ENCODE measurements at places on chromosomes 12 and 14.
A peak's percentile ranks its signal among the peaks of the same experiment; 100 is the strongest.

DNA sequence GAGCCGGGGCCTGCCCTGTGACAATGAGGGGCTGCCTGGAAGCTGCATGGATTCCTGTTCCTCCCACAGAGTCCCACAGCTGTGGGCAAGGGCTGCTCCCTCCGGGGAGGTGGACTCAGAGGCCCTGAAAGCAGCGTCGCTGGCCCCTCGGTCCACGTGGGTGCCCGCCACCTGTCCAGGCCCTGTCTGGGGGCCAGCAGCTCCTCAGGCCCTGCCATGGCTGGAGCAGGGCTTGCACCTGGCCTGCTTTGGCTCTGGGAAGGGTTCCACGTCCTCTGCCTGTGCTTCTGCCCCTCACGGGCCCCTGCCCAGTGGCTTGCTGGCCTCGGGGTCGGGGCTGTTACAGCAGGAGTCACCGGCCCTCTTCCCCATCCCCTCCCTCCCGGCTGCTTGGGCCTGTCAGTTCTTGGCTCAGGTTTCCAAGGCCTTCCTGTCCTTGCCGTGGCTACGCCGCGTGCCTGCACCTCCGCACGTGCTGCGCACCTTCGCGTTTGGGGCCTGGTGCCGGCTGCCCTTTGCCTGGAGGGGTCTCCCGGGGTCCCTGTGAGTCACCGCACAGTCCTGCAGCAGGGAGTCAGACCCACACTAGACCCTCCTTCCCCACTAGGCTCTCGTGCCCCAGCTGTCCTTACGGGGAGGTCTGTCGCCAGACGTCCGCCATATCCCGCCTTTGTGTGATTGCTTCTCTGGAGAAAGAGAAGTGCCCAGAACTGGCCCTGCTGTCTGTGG, 5.8 kb downstream of the FBRSL1 start:
- no peak for DNase-seq

DNA sequence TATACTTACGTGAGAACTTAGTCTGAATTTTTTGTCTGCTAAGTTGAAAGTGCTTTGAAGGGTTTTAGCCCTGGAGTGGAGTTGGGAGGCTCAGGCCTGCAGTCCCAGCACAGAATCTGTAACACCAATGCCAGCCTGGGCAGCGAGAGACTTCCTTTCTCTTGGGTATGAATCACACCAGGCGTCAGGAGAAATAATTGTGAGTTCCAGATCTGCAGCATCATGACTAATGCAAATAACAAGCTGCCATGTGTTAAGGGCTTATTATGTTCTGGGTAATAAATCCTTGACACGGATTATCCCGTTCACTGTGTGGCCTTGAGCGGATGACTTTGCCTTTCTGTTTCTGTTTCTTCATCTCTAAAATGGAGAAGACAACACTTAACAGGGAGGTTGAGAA, 70.6 kb downstream of the B4GALNT3 start:
- DNase-seq = no peak

DNA sequence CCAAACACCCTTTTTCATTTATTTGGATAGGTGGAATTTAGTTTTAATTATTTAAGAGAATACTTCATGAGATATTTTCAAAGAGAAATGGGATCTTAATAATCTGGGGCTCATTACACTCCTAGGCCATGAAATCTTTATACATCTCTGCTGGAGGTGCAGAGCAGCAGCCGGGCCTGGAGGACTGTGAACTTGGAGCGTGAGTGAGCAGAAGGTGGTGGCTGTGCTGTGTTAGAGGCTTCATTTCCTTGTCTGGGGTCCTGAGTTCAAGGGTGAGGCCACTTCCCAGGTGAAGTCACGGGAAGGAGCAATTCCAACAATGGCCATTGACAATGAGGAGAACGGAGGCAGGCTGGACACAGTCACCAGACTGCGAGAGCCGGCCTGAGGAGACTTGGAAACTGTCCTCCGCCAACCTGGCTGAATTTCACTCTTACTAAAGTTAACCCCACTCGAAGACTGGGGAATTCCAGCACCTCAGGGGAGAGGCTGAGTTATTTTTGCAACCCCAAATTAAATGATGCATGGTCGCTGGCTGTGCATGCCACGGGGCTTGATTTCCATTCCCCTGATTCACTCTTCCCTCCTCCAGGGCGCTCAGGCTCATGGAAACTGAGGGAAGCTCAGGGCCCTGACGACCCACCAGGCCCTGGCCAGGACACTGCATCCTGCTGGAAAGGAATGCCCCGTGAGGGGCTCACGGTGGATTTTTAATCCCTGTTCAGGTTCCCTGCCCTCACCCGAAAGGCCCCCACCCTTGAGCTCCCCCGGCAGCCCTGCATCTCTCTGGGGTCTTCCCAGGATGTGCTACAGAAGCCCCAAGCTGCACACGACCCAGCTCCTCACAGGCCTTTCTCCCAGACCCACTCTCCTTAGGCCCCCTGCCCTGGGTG, 22.6 kb upstream of the TRAF3 start:
- no peak for DNase-seq

DNA sequence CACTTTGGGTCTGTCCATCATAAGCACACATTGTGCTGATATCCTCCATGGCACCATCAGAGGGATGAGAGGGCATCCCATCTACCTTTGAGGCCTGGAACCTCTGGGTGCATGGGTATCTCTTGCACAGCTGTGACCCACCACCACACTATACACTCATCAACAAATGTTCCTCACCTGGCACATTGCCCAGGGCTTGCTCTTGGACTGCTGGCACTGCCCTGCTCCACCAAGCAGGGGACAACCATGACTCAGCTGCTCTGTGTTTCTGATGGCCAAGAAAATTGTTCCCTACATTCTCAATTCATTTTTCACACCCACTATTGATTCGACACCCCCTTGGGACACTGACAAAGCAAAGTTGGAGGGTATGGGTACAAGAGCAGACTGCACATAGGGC, 155.5 kb downstream of the PTPRO start:
- no peak for DNase-seq

DNA sequence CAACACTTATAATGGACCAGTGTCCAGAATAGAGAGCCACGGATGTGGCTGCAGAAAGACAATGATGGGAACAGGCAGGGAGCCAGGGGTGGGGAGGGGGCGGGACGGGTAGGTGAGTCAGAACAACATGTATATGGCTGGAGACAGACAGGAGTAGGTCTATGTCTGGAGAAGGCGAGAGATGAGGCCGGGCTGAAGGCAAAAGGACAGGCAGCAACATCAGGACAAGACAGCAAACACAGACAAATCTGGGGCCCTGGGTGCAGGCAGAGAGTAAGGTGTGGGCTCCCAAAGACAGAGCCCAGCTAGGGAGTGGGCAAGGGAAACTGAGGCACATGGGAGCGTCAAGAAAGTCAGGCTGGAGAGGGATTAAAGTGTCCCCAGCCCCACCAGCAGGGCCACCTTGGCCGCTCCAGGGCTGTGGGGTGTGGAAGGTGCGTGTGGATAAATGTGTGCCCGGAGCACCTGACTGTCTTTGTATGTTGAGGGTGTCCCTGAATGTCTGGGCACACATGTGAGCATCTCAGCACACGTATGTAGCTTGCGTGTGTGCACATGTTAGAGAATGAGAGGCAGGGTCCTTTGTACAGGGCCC, 44.1 kb downstream of the FAM222A start:
- no peak for DNase-seq

DNA sequence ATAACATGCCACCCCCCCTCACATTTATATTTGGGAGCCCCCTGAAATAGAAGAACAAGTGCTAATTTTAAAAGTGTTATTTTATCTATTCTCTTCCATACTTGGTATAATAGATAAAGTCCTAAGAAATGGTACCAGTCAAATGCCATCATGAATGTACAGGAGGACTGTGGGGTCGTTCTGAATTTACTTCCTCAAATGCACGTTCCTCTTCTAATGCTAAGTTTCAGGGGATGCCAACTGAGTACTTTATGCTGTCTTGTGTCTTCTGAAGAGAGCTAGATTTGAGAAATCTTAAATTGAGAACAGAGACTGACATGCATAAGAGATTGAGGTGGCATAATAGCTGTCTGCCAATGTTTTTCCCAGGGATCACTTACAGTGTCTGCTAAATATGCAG, 59.0 kb downstream of the CFAP54 start:
- DNase-seq = no peak

- no peak for DNase-seq
Measured at GRCh38 chr12:87828382-87828973, 200.7 kb downstream of the C12orf50 start.

DNA sequence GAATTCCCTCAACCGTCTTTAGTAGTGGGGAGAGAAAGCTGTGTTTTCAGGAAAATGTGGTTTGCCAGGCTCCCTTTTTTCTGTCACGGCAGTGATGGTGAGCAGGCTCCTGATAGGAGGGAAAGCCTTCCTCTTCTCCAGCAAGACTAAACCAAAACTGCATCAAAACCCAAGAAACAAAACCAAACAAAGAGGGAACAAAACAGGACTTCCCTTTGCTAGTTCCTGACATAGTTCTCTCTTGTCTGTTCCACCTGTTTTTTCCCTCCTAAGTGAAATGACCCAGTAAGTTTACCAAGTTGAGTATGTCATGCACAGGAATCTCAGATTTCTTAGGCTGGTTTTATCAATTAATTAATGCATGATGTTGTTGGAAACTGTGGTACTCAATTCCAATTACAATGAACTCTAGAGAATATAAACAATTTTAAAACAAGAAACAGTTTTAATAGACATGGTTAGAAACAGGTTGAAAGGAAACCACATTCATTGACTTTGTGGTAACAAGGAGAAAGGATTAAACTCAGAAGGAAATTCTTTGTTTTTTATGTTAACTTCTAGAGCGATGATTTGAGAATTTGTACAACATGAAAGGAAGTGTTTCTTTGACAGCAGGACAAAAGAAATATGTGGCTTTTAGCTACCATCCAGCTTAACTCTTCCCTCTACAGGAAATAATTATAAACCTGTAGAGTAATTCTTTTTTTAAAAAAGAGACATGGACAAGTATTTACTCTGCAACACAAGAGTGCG, 23.0 kb upstream of the CSRP2 start:
- no peak for DNase-seq

GRCh38 chr12:12995088-12995487, 5.0 kb downstream of the HEBP1 start:
- no peak for DNase-seq

DNA sequence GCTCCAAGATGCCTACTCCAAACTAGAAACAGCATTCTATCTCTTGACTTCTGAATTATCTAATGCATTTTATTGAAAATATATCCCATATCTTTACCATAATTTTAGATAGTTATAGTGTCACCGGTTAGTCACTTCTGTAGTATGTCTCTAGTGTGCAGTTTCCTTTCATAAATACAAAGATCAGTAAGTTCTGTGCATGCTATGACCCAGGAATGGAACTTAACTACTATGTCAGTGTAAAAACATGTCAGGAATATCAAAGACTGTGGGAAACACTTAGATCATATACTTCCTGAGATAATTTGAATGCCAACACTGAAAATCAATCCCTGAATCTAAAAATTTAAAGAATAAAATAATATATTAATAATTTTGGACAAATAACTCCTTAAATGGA, 237.6 kb downstream of the ATXN7L3B start:
- no peak for DNase-seq

DNA sequence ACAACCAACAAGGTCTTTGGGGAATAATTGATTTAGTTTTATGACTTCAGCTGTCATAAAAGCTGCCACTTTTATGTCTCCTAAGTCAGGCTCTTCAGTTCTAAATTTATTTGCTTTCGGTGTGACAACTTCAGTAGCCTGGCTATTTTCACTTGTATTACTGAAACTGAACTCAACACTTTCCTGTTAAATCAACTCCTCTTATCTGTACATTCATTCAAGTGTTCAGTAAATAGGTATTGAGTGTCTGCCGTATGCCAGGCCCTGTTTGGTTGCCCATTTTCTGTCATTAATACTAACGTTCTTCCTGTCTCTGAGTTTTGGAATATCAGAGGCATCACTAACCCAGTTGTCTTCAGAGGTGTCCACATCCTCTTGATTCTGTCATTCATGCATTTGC, 7.5 kb downstream of the UTP20 start:
- DNase-seq = no peak

- no peak for DNase-seq
Measured at GRCh38 chr14:89856871-89857345, 97.6 kb downstream of the EFCAB11 start.

DNA sequence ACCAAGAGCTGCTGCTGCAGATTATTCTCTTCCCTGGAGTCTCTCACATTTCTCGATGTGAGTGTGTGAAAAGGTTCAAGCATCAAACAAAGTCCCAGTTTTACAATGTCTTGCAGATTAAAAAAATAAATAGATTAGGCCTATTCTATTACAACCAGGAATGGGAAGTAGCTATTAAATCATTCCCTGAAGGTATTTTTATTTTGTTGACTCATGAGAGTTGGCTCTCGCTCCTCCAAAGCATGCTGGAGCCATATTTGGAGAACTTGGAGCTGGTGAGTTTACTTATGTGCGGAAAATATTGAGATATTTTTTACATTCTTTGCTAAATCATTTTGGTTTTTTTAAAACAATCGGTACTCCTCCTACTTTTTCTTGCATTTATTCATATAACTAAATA, 572.3 kb downstream of the ETNK1 start:
- DNase-seq = no peak

DNA sequence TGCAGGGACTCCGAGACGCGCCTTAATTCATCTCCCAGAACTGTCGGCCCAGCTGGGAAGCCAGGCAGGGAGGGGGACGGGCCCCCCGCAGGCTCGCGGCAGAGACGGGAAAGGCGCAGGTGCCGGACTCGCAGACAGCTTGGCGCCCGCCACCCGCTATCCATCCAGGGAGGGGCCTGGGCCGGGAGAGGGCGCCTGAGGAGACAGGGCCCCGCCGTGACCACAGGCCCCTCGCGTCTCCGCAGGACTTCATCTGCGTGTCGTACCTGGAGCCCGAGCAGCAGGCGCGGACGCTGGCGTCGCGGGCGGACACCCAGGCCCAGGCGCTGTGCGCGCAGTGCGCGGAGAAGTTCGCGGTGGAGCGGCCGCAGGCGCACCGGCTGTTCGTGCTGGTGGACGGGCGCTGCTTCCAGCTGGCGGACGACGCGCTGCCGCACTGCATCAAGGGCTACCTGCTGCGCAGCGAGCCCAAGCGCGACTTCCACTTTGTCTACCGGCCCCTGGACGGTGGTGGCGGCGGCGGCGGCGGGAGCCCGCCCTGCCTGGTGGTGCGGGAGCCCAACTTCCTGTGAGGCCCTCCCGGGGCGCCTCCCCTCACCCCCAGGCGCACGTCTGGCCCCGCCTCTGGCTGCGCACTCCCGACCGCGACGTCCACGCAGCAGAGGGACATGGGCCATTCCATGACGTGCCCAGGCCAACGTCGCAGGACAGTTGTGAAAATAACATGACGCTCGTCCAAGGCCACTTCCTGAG, 60.6 kb downstream of the LGMN start:
- DNase-seq = peak; percentile 78

DNA sequence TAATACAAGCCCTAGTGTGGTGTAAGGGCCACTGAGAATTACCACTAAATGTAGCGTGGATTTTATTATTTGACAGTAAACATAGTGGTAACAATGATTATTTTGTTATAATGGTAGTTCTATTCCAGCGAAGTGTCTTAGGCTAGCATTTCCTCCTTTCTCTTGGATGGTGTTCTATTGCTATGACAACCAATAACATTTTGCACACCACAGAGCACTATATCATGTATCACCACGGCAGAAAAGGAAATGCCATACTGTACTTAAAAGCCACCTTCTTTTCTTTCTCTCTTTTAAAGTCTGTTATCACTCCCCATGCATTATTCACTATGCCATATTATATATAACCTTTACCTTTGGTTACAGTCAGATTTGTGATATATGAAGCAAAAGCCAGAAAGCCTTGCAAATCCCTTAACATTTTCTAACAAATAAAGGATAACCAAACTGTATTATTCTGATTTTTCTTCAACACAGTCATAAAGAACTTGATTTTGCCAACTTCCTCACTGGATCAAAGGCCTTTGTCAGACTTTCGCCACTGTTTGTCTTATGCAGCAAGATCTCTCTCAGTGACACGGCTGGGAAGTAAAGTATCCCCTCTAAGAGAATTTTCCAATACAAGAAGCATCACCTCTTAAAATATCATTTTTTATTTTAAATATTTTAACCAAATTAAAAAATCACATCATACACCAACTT, 195.8 kb downstream of the FOXN3 start:
- DNase-seq = no peak

Measured in retina (tissue), 1 donor.